ENCODE measurements at places on chromosomes 1 and 21.

DNA sequence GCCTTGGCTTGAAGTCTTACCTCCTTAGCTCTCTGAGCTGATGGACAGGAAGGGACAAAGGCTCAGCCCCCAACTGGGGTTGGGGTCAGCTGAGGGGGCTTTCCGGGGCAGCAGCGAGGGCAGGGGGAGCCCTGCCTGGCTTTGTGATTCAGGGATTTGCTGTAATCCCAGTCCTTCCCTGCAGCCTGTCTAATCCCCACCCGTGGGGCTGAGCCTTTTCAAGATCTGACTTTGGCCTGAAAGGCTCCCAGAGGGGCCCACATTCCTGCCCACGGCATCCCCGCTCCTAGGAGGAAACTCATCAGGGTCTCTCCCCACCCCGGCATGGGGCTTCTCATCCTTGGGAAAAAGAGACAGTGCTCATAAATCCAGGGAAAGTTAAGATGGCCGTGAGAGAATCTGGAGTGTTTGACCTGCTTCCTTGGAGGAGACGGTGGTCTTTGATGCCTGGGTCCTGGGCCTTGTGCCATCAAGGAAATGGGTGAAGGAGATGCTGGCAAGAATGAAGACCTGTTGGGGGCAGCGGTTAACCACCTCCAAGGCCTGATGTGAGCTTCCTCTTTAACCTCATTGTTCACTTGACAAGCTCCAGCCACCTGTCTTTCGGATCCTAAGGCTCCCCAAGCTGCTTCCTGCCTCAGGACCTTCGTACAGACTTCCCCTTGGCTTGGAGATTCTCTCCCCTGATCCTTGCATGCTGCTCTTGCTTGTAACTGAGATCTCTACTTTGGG, 83.1 kb upstream of the WNT4 start:
- no peak for DNase-seq

- DNase-seq, result no peak
Observed at GRCh38 chr1:29396438-29397255, 160.3 kb downstream of the PTPRU start.

GRCh38 chr21:44425895-44426662, 29.2 kb upstream of the LRRC3 start:
- DNase-seq, result peak; percentile 40

DNA sequence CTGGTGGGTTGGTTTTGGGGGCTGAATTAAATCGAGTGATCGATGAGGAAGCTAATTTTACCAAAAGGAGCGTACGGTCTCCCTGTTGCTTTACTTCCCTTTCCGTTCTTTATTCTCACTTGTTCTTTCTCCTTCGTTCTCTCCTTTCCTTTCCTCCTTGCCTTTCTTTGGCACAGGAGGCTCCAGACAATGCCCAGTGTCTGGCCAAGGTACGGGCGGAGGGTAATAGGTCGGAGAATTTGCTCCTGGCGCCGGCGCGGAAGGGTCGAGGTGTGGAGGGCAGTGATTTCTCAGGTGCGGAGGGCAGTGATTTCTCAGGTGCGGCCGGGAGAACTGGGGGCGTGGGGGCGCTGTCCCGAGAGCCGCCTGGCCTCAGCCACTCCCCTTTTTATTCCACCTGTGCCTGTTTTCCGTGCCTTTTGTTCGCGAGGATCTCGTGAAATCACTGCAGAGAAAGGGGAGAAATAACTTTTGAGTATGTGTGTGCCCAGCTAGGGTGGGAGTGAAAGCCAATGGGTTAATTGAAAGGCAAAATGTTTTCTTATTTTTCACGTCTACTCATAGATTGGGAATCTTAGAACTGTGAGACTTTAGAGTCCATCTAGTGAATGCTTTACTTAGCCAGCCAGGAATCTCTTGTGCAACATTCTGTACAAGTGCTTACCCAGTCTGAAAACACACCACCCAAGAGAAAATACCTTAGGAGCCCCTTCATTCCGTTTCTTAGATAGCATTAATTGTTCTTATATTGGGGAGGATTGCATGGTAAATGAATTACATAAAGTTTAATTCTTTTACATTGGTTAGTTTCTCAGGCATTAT, 1.3 kb downstream of the FNBP1L start:
- no peak for DNase-seq

GRCh38 chr1:155003766-155004351, 1.3 kb downstream of the ZBTB7B start:
- no peak for DNase-seq

DNA sequence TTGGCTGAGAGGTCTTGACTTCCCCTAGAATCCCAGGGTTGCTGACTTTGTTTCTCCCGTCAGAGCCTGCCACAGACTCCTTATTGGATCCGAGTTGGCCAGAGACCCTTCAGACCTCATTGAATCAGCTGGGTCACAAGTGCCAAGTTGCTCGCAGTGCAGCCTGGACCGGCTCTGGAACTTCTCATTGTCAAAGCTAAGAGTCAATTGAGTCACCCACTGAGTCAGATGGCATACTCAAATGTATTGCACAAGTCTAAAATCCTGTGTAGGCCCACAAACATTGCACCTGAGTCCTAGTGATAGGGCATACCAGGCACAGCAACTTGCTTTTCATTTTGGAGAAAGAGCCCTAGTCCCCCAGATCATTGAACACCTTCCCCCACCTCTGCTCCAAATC, 20.4 kb upstream of the SCAF4 start:
- no peak for DNase-seq

GRCh38 chr1:221706876-221707582, 34.9 kb downstream of the DUSP10 start:
- no peak for DNase-seq

DNA sequence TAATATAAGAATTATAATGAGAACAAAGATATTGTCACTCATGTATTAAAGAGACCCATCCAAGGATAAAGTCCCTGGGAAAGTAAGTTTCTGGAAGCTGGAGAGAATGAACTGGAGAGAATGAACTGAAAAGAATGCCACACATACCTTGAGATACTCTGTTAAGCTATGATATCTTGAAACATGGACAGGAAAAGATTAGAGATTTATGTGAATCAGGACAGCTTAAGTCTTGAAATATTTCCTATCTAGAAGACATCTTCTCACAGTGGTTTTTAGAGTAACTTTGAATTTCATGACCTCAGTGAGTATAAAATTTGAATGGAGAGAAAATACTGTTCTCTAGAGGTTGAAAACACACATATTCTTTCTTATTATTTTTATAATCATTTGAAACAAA, 201.3 kb upstream of the HMCN1 start:
- DNase-seq, result no peak

- no peak for DNase-seq
Observed at GRCh38 chr1:198598796-198599321, 40.0 kb upstream of the PTPRC start.

GRCh38 chr1:219559899-219560298, 53.0 kb downstream of the ZC3H11B start:
- DNase-seq, result no peak

- no peak for DNase-seq
Observed at GRCh38 chr1:203681739-203682138, 55.1 kb downstream of the ATP2B4 start.

- DNase-seq, result no peak
Observed at GRCh38 chr1:212213784-212214183, 71.4 kb upstream of the PPP2R5A start.

DNA sequence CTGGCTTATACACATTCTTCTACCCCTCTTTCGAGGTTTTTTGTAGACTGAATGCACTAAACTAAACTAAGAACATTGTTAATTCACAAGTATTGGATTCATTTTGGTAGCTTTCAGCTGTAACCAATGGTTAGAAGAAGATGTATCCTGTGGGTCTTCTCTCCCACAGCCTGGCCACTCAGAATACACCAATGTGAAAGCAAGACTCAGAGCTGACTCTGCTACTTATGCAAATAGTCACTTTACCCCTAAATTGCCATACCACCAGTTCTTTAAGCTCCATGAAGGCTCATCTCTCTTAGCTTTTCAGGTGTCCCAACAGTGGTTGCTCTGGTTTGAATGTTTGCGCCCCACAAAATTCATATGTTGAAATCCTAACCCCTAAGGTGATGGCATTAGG, 60.1 kb downstream of the RGS13 start:
- DNase-seq, result no peak

DNA sequence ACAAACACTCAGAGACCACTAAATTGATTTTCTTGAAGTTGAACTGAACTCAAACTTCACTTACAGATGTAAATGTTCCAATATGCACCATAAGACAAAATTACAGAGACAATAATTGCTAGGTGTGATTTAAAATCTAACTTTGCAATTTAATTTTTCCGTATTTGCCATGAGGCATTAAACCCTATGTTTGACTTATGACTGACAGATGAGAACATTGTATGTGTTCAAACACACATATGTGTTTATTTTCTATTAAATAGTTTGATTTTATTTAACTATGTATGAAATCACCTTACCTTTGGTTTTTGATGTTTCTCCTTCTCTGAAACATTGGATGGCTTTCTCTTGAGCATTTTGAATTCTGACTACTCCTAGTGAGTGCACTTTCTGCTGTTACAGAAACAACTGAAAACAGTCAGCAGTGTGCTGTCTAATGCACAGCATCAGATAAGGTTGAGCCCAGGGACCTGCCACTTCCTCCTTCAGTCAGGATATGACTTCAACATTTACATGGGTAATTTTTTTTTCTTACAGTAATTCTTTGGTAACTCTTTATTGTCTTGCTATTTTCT, at the start of gene SAMSN1:
SAMSN1 (minus strand) TSS at position 410 of the 575 bp plus-strand sequence; CDS start at position 356, 54 bp downstream.
- no peak for DNase-seq

GRCh38 chr21:33975548-33976081, 60.0 kb upstream of the ATP5PO start:
- no peak for DNase-seq

GRCh38 chr1:108960719-108961118, 2.6 kb downstream of the CLCC1 start:
- DNase-seq, result no peak

DNA sequence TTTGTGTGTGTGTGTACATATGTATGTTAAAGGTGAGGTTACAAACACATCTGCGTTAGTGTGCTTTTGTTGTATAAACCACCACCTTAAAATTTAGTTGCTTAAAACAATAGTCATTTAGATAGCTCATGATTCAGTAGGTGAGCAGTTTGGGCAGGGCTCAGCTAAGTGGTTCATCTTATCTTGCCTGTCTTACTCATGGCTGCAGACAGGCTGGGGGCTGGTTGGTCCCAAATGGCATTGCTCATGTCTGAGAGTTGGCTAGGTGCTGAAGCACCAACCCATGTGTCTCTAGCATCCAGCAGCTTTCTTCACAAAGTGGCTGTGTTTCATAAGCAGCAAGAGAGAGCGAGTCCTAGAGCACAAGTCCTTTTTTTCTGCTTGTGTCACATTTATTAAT, 91.4 kb downstream of the MACF1 start:
- no peak for DNase-seq

DNA sequence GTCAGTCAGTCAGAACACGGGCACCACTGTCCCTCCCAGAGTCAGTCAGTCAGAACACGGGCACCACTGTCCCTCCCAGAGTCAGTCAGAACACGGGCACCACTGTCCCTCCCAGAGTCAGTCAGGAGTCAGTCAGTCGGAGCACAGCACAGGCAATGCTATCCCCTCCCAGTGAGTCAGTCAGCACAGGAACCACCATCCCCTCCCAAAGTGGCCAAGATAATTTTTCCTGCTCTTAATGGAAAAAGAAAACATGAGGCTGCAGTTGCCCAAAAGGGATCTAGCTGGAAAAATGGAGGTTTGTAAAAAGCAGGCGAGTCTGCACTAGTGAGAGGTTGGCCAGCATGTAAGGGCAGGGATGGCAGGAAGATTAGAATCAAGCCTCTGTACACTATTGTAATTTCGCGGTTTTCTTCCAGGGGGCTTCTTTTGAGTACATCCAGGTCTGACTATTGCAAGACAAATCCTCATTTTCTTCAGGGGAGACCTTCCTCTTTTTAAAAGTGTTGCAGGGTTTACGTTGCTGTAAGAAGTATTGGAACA, 213.8 kb downstream of the SIPA1L2 start:
- DNase-seq, result no peak

DNA sequence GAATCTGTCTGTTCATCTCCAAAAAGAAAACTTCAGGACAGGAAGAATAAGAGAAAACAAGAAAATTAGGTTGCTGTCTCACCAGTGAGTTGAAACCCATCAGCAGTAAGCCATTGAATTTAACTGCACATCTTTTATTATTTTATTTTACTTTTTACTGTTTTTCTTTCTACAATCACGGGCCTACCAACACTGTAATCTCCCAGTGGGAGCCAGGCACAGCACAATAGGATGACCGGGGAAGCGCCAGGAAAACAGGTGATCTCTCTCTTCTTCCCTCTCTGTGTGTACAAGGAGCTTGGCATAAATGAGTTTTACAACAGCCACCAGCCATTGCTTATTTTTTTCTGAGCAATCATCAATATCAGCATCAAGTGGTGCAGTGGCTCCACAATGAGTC, 113.1 kb upstream of the ESRRG start:
- DNase-seq, result no peak

- no peak for DNase-seq
Observed at GRCh38 chr21:36656138-36656537, 42.8 kb upstream of the SIM2 start.

GRCh38 chr21:31218830-31219608, 125.0 kb downstream of the TIAM1 start:
- peak; percentile 71 for DNase-seq

DNA sequence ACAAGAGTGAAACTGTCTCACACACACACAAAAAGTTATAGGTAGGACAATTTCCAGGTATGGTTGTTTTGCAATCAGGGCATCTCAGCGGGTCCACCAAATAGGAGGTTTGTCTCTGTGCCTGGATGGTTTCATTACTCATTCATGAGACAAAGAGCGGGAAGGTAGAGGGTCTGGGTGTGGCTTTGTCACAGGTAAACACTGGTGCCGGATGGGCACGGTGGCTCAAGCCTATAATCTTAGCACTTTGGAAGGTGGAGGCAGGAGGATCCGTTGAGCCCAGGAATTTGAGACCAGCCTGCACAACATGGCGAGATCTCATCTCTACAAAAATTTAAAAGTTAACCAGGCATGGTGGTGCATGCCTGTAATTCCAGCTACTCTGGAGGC, 16.3 kb upstream of the ERVH48-1 start:
- DNase-seq, result no peak

GRCh38 chr1:85867189-85867588, 159.0 kb upstream of the ZNHIT6 start:
- DNase-seq, result no peak

DNA sequence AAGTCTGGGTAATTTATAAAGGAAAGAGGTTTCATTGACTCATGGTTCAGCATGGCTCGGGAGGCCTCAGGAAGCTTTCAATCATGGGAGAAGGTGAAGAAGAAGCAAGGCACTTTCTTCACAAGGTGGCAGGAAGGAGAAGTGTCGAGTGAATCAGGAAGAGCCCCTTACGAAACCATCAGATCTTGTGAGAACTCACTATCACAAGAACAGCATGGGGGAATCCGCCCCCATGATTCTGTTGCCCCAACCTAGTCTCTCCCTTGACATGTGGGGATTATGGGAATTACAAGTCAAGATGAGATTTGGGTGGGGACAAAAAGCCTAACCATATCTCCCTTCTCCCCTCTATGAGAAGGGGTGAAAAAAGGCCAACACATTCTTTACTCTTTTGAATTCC, 11.2 kb upstream of the IVNS1ABP start:
- DNase-seq, result no peak

- DNase-seq, result no peak
Observed at GRCh38 chr21:31872072-31872451, 758 bp upstream of the HUNK start.
